RKO (cell line): ENCODE measurements at places on chromosomes 5 and 9.

- no peak for DNase-seq
Measured at GRCh38 chr9:115594557-115594956, 476.6 kb upstream of the TNC start.

GRCh38 chr5:16160706-16161105, 18.9 kb downstream of the MARCHF11 start:
- peak; percentile 84 for DNase-seq

- no peak for DNase-seq
Measured at GRCh38 chr9:96050861-96051155, 175.3 kb downstream of the ERCC6L2 start.

- DNase-seq: peak; percentile 92
Measured at GRCh38 chr5:178786859-178787499, 56.5 kb upstream of the ZNF354A start.

DNA sequence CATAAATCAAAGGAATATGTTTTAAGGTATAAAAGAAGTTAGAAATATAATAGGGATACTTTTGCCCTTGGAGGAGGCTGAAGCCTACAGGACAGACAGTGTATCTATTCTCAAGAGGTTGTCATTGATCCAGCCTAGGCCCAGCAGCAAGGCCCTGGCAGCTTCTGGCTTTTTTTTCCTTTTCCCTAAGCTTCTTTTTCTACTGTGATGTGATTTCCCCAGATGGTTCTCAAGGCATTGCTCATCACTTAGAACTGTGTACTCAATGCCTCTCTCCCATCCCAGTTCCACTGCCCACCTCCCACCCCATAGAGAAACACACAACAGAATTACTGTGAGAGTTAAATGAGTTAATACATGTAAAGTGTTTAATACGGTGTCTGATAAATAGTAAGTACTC, 88.6 kb downstream of the SLC44A1 start:
- no peak for DNase-seq
